ENCODE measurements at places on chromosomes 3 and 15.

DNA sequence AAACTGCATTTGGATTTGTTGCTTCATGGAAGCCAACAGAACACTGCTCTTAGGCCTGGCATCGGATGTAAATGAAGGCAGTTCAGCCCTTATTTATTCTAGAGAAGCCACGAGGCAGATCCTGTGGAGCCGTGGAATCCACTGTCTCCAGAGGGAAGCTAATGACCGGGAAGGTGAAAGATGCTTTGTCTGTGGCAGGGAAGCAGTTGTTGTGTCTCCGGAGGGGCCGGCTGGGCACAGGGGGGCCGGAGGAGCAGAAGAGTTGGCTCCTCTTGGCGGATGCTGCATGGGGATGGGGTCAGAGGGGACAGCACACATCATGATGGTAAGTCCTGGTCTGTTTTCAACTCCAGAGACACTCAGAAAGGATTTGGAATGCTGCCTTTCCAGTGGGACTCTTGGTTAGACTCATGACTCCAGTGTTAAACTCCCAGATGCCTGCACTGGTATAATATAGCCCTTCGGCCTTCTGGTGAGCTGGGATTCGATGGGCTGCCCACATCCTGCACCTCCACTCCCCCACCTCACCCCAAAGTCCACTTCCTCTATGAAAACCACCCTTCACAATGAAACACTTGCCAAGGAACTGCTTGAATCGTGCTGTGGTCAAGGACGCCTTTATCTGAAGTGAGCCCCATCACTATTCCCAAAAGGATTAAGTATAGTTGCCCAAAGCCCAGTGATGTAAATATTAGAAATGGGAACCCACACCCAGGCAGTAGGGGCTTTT is 33.6 kb downstream of the TPM1 start:
- DNase-seq = no peak

DNA sequence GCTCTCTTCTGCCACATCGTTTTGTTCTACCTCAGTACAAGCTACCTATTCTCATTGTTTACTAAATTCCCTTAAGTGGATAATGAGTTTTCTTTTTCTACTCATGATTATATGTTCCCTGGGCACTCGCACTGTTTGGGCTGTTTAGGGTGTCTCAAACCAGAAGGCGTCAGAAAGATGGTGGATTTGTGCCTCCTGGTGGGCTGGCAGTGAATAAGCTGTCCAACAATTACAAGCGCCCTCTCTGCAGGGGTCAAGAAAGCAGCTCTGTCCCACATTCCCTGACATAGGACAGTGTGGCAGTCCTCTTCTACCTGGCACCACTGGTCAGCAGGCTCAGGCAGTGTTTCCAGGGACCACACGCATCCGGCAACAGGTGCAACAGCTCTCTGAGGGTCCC is 173.4 kb upstream of the PPP2R3A start:
- DNase-seq = no peak

DNA sequence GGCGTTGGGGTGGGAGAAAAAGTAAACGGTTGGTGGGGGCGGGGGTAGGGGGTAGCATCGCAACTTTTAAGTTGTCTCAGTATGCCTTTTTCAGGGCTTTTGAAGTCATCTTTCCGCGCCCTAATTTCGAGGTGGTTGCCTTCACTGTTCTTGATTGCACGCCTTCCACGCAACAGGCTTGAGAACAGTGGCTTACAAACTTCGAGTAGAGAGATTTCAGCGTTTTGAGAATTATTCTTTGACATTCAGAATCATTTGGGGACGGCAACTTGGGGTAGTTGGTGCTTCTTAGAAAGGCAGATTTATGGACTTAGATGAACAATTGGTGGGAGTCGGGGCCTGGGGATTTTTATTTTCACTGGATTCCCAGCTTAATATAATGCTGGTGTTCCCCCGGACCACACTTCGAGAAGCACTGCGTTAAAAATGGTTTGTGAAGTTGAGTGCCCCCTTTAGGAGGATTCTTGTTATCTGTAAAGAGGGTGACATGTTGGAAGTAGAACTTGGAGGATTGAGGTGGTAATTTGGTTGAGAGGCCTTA is 880 bp downstream of the PPP4R2 start:
- peak; percentile 69 for DNase-seq

DNA sequence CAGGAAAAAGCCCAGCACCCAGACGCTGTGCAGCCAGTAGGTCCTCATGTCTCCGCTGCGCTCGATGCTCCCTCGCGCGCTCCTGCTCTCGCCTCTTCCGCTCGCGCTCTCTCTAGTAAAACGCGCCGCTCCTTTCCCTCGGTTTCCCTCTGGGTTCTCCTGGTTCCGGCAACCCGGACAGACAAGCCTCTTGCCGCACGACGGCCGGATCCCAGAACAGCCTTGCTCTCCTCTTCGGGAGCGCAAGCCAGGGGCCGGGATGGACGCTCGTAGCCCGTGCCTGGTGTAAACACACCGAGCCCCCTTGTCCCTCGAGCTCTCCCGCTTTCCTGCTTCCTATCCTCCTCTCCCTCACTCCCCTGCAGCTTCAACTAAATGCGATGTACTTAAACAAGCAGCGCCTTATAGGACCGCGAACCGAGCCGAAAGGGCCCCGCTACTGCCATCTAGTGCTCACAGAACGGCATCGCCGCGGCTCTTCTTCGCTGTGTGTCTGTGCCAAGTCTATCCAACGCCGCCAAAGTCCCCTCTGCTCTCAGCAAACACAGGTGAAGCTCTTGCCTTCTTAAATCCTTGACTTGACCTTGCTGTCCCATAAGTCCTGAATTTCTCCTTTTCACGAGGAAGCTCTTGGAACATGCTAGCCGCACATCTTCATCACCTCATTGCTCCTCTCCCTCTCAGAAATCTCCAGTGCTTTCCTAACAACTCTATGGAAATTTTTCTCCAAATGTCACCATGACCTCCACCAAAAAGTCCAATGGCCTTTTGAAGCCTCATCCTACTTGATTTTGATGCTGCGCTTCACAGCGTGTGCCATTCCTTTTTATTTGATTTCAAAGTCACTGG is 1037.2 kb downstream of the IGSF11 start:
- DNase-seq = peak; percentile 79

DNA sequence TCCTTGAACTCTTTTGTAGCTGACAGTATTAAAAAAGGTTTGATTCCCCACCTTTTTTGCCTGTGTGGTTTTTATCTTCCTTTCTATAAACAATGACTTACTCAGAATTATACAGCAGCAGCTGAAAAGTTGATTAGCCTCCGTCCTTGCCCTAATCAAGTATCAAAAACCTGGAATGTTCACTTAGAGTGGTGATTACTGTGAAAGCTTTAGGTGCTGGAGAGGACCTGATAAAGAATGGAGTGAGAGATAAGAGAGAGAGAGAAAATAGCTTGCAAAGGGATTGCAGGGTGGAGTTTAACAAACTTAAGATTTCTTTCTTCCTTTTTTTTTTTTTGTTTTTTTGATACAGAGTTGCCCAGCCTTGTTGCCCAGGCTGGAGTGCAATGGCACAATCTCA is 6.7 kb downstream of the CGNL1 start:
- DNase-seq = no peak

DNA sequence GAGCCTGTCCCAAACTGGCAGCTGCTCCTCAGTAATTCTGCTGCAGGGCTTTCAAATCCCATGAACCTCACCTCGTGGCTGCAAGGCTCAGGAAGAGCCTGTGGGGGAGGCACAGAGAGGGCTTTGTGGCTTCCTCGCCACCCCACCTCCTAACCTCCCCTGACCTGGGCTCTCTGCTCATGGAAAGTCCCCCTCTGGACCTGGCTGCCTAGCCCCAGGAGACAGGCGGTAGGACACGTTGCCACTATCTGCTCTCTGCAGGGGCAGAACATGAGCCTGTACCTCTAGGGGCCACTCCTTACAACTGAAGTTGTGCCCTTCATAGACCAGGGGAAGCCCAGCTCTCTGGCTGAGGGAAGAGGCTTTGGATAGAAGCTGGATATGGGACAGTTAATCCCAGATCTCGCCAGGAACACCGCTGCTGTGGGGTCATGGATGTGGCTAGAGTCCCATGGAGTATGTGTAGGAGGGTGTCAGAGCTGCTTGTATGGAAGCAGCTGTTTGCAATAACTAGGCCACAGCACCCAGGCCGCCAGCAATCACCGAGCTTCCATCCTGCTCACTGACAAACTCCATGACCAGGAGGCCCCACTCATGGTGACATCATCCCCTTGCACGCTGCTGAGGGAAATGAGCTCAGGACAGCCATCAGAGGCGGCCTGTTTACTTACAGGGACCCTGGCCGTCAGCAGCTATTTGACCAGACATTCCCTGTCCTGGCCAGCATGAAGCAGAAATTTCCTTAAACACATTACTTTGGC is 34.0 kb upstream of the CILP start:
- no peak for DNase-seq

DNA sequence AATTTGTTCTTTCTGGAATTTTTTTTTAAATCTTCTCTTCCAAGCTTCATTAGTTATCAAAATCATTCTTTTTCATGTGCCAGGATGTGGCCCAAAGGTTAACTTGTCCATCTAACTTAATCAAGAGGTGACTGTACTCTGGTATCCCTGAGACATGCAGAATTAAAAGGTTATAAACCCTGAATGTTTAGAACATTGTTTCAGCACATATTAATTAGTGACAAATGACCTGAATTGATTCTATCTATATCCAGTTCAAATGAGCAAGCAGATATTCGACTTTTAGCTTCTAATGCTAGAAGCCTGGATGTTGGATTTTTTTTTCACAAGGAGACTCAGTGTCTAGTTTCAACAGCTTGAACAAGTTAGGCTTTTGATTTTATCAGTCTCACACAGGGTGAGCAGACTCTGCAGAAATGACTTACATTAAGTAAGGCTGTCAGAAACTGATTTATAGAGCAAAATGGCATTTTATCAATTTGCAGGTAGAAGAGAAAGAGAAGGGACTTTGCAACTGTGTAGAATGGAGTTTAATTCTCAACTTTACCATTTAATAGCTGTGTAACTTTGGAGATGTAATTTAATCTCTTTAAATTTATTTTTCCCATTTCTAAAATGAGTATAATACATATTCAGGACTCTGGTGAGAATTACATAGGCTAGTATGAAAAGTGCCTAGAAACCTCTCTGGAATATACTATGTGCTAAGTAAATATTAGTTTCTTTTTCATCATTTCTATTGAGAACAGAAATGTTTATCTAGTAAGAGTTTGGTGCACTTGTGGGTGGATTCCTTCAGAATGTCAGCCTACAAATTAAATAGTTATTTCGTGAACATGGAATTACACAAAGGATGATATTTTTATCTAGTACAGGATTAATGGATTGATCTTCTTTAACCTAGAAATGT is 100.0 kb downstream of the ALCAM start:
- no peak for DNase-seq

DNA sequence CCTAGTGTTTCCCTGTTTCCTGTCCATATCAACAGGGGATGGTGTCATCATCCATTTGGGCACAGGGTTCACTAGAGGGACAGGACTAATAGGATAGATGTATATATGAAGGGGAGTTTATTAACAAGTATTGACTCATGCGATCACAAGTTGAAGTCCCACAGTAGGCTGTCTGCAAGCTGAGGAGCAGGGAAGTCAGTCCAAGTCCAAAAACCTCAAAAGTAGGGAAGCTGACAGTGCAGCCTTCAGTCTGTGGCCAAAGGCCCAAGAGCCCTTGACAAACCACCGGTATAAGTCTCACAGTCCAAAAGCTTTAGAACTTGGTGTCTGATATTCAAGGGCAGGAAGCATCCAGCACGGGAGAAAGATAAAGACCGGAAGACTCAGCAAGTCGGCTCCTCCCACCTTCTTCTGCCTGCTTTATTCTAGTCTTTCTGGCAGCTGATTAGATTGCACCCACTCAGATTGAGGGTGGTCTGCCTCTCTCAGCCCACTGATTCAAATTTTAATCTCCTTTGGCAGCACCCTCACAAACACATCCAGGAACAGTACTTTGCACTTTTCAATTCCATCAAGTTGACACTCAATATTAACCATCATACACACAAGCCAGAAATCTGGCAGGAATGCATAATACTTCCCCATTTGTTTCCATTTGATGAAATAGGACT is 43.4 kb downstream of the CD200 start:
- DNase-seq = no peak

DNA sequence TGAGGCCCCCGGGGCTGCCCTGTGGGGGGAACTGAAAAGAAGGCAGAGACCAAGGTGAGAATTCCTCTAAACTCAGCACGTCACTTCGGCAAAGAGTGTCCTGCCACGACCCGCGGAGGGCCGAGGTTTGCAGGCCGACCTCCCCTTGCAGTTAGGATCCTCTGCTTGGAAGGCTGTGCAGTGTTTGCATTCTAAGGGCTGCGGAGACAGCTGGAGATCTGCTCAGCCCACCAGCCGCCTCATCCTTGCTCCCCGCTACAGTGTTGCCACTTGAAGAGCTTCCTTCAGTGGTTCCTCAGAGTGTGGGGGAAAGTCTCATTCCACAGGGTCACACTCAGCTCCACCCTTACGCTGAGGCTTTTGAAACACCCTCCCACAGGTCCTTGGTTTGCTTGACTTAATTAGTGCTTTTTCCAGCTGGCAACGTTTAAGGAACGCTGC is 10.8 kb downstream of the SLC51A start:
- no peak for DNase-seq

DNA sequence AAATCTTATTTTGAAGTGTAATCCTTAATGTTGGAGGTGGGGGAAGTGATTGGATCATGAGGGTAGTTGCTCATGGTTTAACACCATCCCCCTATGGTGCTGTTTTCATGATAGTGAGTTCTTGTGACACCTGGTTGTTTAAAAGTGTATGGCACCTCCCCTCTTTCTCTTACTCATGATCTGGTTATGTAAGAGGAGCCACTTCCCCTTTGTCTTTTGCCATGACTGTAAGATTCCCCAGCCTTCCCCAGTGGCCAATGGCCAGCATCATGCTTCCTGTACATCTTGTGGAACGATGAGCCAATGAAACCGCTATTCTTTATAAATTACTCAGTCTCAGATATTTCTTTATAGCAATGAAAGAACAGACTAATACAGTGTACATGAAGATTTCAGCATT is 39.8 kb upstream of the GMNC start:
- DNase-seq = peak; percentile 3

GRCh38 chr3:56796202-56796601 is 5.5 kb downstream of the ARHGEF3 start:
- DNase-seq = peak; percentile 25

GRCh38 chr3:110126065-110126464 is 788.7 kb upstream of the DPPA4 start:
- DNase-seq = no peak

DNA sequence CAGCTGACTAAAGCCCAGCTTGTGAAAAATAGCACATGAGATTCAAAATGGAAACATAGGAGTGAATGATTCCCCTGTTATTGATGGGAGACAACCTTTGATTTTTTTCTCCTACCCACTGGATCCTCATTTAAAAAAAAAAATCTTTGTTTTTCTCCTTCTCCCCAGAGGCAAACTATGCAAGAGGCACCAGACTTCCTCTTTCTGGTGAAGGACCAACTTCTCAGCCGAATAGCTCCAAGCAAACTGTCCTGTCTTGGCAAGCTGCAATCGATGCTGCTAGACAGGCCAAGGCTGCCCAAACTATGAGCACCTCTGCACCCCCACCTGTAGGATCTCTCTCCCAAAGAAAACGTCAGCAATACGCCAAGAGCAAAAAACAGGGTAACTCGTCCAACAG is 2.6 kb downstream of the CACNA1D start:
- DNase-seq = no peak

- peak; percentile 97 for DNase-seq
Measured at GRCh38 chr3:138915503-138916498, 31.1 kb downstream of the FOXL2 start.

Data from suppressor macrophage treated with lipopolysaccharide for 4 hours (primary cell).